ENCODE measurements at places on chromosomes 11 and 22.
A peak's percentile ranks its signal among the peaks of the same experiment; 100 is the strongest.

- DNase-seq = no peak
These were observed 976 bp downstream of the DEPDC7 start for GRCh38 chr11:33016654-33017053.

GRCh38 chr11:45304992-45305335, 18.8 kb upstream of the SYT13 start:
- no peak for DNase-seq

DNA sequence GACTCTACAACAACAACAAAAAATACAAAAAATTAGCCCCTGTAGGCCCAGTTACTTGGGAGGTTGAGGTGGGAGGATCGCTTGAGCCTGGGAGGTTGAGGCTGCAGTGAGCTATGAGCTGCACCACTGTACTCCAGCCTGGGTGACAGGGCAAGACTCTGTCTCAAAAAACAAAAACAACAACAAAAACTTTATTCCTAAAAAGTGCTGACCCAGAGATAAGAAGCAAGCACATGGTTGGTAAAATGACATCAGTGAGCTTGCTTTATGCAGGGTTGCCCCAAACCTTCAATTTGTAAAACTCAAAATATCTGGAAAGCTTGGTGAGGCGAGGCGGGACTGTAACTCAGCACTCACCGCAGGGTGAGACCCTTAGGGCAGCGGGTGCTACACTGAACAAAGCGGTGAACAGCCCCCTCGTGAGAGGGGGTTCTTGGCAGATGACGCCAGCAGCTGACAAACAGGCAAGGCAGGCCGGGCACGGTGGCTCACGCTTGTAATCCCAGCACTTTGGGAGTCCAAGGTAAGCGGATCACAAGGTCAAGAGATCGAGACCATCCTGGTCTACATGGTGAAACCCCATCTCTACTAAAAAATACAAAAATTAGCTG, 3.5 kb upstream of the TCIRG1 start:
- DNase-seq = no peak

DNA sequence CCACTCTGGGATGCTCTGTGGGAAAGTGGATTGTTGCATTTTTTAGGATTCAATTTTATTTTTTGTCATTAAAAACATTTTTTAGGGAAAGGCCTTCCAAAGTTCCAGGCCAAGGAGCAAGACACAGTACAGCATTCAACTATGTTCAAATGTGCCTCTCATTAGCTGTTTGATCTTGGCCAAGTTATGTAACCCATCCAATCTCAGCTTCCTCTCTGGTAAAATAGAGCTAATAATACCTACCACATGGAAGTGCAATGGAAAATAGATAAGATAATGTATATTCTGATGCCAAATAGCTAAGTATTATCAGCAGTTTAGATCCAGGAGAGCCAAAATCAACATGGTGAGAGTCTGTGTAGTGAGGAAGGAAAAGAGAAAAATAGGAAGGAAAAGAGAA, 220.3 kb upstream of the SESN3 start:
- no peak for DNase-seq

GRCh38 chr11:12170501-12170900, 60.1 kb downstream of the MICAL2 start:
- DNase-seq = no peak

GRCh38 chr11:62712861-62713260, 5.4 kb downstream of the GNG3 start:
- DNase-seq = no peak

DNA sequence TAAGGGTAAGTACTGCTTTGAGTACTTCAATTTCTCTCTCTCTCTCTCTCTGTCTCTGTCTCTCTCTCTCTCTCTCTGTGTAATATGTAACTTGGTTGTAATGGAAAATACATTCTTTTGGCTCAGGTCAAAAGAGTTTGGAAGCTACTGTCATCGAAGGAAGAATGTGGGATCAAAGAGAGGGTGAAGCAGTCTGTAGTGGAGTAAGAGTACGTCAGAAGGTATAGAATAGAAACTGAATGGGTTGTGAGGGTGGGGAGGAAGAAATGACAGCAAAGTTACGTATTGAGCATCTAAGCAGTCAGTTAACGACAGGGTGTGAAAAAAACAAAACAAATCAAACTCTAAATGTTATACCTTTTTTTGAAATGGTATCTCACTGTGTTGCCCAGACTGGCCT, 10.0 kb downstream of the NCAM1 start:
- DNase-seq = no peak

DNA sequence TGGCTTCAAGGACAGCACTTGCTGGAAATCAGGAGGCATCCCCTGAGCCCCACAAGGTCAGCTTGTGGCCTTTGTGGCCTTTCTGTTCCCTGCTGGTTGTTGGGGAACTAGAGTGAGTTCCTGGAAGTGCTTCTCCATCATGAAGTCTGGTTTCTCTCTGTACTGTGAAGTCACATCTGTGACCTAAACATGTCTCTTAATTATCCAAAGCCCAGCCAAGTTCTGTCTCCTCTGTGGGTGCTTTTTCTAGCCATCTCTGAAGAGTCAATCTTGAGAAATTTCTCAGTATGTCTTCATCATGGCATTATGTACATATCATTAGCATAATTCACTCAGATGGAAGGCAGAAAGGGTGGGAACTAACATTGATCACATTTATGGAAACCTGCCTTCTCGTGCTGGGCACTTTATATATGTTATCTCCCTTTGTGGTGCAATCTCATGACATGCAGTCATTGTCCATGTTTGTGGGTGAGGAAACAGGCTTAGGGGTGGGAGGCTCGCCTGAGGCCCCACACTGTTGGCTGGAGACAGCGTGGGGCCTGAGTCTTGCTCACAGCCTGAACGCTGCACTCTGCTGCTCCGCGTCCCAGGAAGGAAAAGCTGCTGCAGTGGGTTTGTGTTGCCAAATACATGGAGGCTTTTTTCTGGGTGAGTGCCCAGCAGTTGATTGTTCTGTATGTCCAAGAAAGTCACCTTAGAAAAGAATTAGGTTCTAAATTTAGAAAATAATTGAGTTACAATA, 24.6 kb downstream of the IGHMBP2 start:
- DNase-seq = no peak

DNA sequence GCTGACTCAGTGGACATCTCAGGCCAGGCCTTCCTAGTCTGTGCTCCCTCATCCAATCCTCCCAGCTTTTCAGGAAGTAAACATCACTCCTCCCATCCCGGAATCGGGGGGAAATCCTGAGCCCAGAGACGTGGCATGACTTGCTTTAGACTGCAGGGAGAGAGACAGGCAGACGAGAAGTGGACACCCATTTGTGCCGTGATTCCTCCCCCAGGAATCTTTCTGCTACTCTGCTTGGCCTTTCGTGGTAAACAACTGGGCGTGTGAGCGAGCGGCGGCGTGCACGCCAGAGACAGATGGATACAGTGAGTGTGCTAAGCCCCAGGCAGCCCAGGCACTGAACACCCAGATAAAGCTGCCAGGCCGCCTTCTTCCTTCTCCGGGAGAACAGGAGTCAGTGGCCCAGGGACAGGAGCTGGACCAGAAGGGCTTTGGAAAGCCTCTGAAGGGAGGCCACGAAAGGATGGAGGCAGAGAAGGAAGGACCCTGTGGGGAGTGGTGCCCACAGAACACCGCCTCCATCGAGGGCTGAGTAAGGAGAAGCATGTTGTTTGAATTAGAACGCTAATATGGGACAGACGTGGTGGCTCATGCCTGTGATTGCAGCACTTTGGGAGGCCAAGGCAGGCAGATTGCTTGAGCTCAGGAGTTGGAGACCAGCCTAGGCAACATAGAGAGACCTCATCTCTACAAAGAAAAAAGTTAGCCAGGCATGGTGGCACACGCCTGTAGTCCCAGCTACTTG, 53.0 kb upstream of the PRR5 start:
- no peak for DNase-seq

DNA sequence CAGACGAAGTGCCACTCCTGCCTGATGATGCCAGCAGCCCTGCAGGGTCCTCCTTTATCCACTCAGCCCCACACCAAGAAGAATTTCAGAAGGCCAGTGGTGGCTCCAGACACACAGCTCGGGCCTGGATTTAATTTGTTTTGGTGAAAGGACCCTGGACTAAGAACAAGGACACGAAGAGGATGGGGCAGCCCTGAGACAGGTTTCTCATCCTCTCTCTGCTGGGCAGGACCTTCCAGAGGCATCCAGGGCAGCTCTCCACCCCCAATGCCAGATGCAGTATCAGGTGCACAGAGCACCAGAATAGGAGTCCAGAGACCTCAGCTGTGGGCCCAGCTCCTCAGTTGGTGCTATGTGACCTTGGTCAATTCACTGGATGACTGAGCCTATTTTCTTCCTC, 72.0 kb downstream of the TRIM29 start:
- no peak for DNase-seq

DNA sequence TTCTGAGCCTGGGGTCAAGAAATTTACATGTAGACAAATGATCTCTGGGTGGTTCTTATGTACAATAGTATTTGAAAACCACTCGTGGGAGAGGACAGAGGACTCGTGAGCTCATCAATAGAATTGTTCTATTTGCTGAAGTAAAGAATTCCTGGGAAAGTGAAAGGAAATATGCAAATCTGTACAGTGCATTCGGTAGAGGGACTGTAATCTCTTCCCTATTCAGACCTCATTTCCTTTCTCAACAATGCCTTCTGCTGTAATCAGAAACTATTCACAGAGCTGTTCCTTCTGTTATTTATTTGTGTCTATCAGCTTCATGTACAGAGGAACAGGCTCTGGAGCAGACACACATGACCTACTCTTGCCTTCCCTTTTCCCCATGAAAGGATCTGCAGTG, 709.4 kb upstream of the KIRREL3 start:
- peak; percentile 8 for DNase-seq

GRCh38 chr22:20245577-20246367, 22.3 kb downstream of the RTN4R start:
- no peak for DNase-seq

- DNase-seq = no peak
These were observed 2.1 kb downstream of the TOLLIP start for GRCh38 chr11:1307163-1307870.

DNA sequence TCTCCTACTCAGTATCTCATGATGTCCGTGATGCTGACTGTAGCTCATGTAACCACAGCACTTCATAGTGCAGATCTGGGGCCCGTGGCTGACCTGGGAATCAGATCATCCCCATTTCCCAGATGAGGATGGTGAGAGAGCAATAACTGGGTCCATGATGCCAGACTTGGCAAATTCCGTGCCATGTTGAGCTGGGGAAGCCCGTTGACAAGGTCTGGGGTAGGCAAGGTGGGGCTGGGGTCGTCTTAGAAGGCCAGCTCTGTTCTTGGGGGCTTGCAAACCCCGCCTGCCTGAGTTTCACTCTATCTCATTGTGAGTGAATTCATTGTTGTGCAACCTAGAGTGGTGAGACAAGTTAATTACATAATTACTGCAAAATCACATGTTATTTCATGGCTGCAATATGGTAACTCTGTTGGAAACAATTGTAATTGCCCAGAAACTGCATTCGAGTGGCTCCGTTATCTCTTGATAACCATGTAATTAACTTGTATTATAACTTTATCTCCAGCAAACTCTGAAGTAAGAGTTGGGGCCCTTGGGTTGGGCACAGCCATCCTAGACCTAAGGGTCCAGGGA, 41.7 kb downstream of the LMO1 start:
- DNase-seq = no peak

DNA sequence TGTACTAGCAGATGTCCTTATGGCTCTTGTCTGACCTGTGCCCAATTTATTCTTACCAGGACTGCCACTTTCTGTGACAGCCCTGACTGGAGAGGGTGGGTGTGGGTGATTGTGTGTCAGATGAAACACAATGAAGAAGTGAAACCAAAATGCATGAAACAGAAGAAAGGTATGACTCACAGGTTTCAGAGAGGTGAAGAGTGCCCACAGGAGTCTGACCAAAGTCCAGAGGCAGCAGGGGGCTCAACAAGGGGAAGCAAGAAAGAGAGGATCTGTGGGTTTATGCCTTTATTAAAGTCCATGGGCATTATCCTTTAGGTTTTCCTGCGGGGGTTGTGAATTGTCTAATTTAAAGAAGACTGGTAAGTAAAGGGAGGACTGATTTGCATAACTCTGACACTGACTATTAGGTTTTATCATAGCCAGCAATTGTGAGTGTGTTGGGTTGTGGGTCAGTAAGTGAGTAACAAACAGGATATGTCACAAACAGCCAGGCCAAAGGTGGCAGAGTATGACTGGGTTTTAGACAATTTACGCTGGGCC, 3.9 kb upstream of the OR4C6 start:
- no peak for DNase-seq

DNA sequence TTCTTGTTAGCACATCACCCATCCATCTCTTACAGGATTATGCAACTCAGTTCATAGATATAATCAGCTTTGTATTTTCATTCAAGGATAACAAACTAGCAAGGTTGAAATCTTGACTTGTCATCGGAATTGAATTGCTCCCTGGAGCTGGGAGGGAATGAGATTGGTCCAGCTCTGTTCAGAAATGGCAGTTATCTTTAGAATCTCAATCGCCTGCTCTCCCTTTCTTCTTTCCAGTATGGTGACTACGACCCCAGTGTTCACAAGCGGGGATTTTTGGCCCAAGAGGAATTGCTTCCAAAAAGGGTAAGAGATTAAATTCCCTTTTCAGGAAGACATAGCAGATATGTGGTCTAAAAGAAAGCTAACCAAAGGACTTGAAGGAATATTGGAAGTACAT, 51.0 kb downstream of the NF2 start:
- DNase-seq = no peak

GRCh38 chr11:74014880-74015279, 6.0 kb upstream of the UCP3 start:
- DNase-seq = no peak

- no peak for DNase-seq
These were observed 64.5 kb downstream of the TP53I11 start for GRCh38 chr11:44885919-44886789.

GRCh38 chr11:65730461-65730860, 9.9 kb upstream of the RNASEH2C start:
- no peak for DNase-seq

GRCh38 chr22:44160421-44160820, 20.3 kb upstream of the PARVG start:
- DNase-seq = no peak

Data from kidney capillary endothelial cell (primary cell).